ENCODE measurements at places on chromosomes 2 and 18.
A peak's percentile ranks its signal among the peaks of the same experiment; 100 is the strongest.

DNA sequence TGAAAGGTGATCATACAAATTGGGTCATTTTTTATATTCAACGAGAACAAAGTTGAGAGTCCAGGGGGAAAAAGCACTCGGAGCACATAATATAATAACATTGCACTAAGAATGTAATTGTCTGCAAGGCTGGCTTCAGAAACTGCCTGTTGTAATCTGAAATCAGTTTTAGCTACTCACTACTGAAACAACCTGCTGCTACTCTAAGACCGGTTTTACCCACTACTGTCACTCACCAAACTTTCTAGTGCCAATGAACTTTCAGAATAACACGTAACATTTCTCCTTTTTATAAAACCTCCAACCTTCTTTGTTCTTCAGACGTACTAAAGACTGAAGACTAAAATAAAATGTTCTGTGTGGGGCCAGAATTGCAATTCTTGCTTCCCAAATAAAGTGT, 11.5 kb upstream of the CYB5A start:
- no peak for DNase-seq
- H3K4me1 ChIP-seq: no peaks in the 10 kb centered on the region
- H3K27me3 ChIP-seq: peaks cover 61% of the 10 kb centered on the region
- no peak overlapping the region for H3K4me3 ChIP-seq

DNA sequence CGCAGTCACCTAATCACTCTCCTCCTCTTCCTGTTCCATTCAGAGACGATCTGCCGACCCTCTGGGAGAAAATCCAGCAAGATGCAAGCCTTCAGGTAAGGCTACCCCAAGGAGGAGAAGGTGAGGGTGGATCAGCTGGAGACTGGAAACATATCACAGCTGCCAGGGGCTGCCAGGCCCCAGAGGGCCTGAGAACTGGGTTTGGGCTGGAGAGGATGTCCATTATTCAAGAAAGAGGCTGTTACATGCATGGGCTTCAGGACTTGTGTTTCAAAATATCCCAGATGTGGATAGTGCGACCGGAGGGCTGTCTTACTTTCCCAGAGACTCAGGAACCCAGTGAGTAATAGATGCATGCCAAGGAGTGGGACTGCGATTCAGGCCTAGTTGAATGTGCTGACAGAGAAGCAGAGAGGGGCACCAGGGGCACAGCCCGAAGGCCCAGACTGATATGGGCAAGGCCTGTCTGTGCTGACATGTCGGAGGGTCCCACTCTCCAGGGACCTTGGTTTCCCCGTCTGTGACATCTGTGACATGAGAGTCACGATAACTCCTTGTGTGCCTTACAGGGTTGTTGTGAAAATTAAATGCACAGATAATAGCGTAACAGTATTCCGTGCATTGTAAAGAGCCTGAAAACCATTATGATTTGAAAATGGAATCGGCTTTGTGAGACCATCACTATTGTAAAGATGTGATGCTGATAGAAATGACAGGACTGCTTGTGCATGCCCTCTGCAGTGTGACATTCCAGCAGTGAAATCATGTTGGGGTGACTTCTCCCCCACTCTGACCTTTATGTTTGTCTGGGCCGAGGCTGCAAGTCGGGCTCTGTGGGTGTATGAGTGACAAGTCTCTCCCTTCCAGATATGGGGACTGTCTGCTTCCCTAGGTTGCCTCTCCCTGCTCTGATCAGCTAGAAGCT, 510 bp downstream of the IL1RN start:
- no peak overlapping the region for H3K4me3 ChIP-seq
- H3K36me3 ChIP-seq: no peaks in the 10 kb centered on the region
- H3K27ac ChIP-seq: no peak overlapping the region
- H3K27me3 ChIP-seq: no peaks in the 10 kb centered on the region
- DNase-seq: peak; percentile 37

DNA sequence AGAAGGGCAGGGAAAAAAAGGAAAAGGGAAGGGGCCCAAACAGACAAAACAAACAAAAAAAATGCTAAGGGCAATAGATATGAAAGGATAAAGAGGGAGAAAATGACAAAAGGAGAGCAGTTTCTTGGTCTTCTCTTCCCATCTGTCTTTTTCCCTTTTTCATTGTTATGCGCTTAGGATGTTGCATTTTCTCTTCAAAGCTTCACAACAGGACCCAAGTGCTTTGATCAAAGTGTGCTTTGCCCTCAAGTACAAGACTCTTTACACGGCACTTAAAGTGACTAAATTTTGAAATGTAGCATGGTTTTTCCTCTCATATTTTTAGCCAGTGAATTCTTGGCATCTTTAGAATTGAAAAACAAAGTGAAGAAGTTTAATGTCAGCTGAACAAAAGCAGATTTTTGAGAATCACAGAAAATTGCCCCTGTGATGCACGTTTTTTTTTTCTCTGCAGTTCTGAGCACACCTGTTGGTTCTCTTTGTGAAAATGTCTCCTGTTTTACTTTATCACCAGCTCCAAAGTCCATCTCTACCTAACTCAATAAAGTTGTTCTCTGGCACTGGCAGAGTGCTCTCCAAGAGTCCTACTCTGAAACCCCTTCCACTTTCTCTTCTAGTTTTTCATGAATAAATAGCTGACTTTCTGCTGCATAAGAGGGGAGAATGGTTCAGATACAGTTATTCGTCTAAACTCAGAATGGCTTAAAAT, 126.6 kb downstream of the KCNH7 start:
- H3K4me3 ChIP-seq: no peak overlapping the region
- no peaks in the 10 kb centered on the region for H3K4me1 ChIP-seq
- DNase-seq: no peak
- H3K36me3 ChIP-seq: no peaks in the 10 kb centered on the region

DNA sequence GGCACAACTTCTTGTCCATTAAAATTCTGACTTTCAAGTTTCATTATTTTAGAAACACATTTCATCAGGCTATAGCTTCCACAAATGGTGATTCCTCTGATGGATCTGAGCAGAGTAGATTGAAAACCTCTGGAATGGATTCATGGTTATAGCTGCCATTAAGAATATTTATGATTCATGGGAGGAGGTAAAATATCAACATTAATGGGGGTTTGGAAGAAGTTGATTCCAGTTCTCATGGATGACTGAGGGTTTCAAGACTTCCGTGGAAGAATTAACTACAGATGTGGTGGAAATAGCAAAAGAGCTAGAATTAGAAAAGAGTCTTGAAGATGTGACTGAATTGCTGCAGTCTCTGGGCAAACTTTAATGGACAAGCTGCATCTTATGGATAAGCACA, 797.4 kb downstream of the SUCLG1 start:
- no peaks in the 10 kb centered on the region for H3K27me3 ChIP-seq
- DNase-seq: no peak
- no peak overlapping the region for H3K27ac ChIP-seq

DNA sequence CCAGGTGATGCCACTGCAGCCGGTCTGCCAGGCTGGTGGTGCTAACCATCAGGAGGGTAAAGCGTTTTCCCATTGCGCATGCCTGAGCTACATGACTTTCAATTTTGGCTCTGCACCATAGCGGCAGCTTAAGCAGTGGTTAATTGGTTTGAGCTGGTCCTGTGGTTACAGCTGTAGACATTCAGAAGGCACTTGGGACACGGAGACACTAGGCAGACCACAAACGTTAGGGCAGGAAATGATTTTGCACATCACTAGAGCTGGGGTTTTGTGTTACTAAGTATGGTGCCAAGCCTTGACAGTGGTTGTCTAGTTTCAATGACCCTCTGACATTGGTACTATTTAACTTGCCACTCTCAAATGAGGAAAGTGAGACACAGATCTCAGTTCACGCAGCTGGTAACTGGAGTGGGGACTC, 28.9 kb upstream of the CNOT11 start:
- peak overlapping the region; percentile 67 for H3K27ac ChIP-seq
- no peak overlapping the region for H3K4me3 ChIP-seq
- peaks cover 25% of the 10 kb centered on the region for H3K36me3 ChIP-seq
- DNase-seq: peak; percentile 87
- peaks cover 19% of the 10 kb centered on the region for H3K4me1 ChIP-seq

DNA sequence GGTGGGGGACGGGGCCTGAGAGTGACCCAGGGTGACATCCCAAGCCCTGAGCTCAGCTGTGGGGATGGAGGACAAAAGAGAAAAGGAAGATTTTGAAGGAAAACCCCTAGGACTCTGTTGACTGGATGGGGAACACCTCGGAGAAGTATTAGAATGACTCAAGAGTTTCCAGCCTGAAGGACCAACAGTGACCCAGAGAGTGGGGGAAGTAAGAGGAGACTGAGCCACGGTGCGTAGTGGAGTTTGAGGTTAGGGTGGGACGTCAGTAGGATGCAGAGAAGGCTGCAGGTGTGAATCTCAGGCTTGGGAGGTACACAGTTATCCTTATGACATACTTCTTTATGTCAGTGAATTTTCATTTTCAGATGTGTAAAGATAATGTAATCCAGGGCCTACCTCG, 119.5 kb downstream of the NCK2 start:
- H3K4me3 ChIP-seq: no peak overlapping the region
- H3K27ac ChIP-seq: peak overlapping the region; percentile 69
- peaks cover 10% of the 10 kb centered on the region for H3K36me3 ChIP-seq
- peaks cover 73% of the 10 kb centered on the region for H3K4me1 ChIP-seq

DNA sequence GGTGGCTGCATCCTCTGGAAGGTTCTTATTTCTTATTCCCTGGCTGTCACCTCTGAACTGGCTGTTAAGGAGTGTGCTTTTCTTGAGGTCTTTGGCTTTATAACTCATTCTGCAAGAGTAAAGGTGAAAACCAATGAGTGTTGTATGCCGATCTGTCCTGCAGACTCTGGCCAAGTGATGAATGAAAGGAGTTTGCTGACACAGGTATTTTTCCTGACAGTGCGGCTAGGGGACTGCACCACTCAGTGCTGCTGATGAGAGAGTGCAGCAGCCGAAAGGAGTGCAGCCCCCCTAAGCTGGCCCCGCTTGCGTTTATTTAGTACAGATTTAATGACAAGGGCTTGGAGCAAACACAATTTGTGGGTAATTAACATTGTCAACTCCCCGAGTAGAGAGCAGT, 41.8 kb downstream of the RAB6D start:
- H3K27ac ChIP-seq: no peak overlapping the region
- DNase-seq: no peak
- H3K4me1 ChIP-seq: no peaks in the 10 kb centered on the region

GRCh38 chr2:187906021-187906420, 351.8 kb upstream of the TFPI start:
- no peak overlapping the region for H3K4me3 ChIP-seq
- H3K4me1 ChIP-seq: no peaks in the 10 kb centered on the region
- H3K36me3 ChIP-seq: no peaks in the 10 kb centered on the region
- H3K27ac ChIP-seq: no peak overlapping the region
- no peaks in the 10 kb centered on the region for H3K27me3 ChIP-seq
- no peak for DNase-seq

- peak; percentile 87 for DNase-seq
- H3K27ac ChIP-seq: peak overlapping the region; percentile 90
- H3K4me3 ChIP-seq: peak overlapping the region; percentile 18
- peaks cover 25% of the 10 kb centered on the region for H3K4me1 ChIP-seq
- H3K36me3 ChIP-seq: no peaks in the 10 kb centered on the region
These were observed 24.5 kb upstream of the LCLAT1 start for GRCh38 chr2:30422444-30423040.

- H3K27me3 ChIP-seq: no peaks in the 10 kb centered on the region
- H3K4me1 ChIP-seq: no peaks in the 10 kb centered on the region
- DNase-seq: no peak
- no peaks in the 10 kb centered on the region for H3K36me3 ChIP-seq
- H3K4me3 ChIP-seq: no peak overlapping the region
These were observed 35.2 kb downstream of the KIF1A start for GRCh38 chr2:240784629-240785423.

DNA sequence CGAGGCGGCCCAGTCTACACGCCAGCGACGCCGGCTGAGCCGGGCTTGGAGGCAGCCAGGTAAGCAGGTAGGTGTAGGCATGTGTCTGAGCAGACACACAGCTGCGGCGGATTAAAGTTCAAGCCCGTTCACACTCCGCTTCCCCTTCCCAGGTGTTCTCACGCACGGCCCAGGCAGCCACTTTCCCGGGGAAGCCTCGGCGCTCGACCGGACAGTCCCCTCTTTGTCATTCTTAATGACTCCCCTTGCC, 367 bp downstream of the TGFA start:
- no peaks in the 10 kb centered on the region for H3K36me3 ChIP-seq
- peaks cover 67% of the 10 kb centered on the region for H3K27me3 ChIP-seq
- no peak for DNase-seq

DNA sequence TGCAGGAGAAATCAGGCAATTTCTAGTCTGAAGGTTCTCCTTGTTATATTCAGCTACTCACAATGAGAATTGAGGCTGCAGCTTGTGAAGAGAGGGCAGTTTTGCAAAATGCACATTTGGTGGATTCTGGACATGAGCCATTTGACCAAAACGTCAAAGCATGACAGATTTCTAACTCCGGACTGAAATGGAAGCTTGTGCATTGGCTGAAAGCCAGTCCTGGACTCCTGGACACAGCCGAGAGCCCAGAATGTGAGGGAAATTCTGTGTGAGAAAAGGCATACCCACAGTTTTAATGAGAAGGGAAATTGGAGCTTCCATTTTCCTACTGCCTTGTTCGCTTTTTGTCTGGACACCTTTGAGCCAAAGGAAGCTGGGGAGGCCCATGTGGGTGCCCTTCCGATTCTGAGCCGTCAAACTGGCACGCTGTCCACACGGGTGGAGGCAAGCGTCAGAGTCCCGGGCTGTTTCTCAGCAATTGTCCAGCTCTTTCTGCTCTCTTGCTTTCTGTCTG, 23.7 kb upstream of the ROCK2 start:
- no peak for DNase-seq
- no peak overlapping the region for H3K27ac ChIP-seq
- H3K36me3 ChIP-seq: no peaks in the 10 kb centered on the region
- peaks cover 10% of the 10 kb centered on the region for H3K27me3 ChIP-seq
- H3K4me3 ChIP-seq: no peak overlapping the region

- peaks cover 14% of the 10 kb centered on the region for H3K36me3 ChIP-seq
- H3K4me1 ChIP-seq: peaks cover 82% of the 10 kb centered on the region
- no peak for DNase-seq
- H3K27me3 ChIP-seq: no peaks in the 10 kb centered on the region
- H3K27ac ChIP-seq: peak overlapping the region; percentile 69
- H3K4me3 ChIP-seq: no peak overlapping the region
These were observed 71.2 kb downstream of the SPATS2L start for GRCh38 chr2:200377355-200378336.

GRCh38 chr2:199197448-199197847, 260.3 kb downstream of the SATB2 start:
- H3K27ac ChIP-seq: no peak overlapping the region
- DNase-seq: no peak
- H3K36me3 ChIP-seq: no peaks in the 10 kb centered on the region

GRCh38 chr2:190179754-190180312, 117.3 kb upstream of the MSTN start:
- peaks cover 11% of the 10 kb centered on the region for H3K4me1 ChIP-seq
- peak overlapping the region; percentile 15 for H3K4me3 ChIP-seq
- H3K27ac ChIP-seq: no peak overlapping the region
- peaks cover 38% of the 10 kb centered on the region for H3K27me3 ChIP-seq
- no peak for DNase-seq

GRCh38 chr2:217911283-217912097, 91.3 kb downstream of the TNS1 start:
- H3K27ac ChIP-seq: no peak overlapping the region
- H3K4me1 ChIP-seq: no peaks in the 10 kb centered on the region
- H3K27me3 ChIP-seq: peaks cover 17% of the 10 kb centered on the region
- no peaks in the 10 kb centered on the region for H3K36me3 ChIP-seq
- no peak overlapping the region for H3K4me3 ChIP-seq

GRCh38 chr18:79420033-79420745, 24.5 kb downstream of the NFATC1 start:
- no peak overlapping the region for H3K4me3 ChIP-seq
- peaks cover 11% of the 10 kb centered on the region for H3K4me1 ChIP-seq
- H3K27ac ChIP-seq: no peak overlapping the region
- peaks cover 5% of the 10 kb centered on the region for H3K36me3 ChIP-seq
- no peaks in the 10 kb centered on the region for H3K27me3 ChIP-seq

Measured in activated CD8-positive, alpha-beta memory T cell treated with anti-CD3 and anti-CD28 coated beads, Interleukin-2, amount 10 ng/mL, durations not matched to agents 7 days and 5 days (primary cell).